ENCODE measurements at places on chromosomes 13 and 19.

GRCh38 chr13:113001241-113002140 is 32.5 kb downstream of the MCF2L start:
- no peaks in the 10 kb centered on the region for H3K4me1 ChIP-seq
- H3K27me3 ChIP-seq = peaks cover 45% of the 10 kb centered on the region
- H3K4me3 ChIP-seq = no peak overlapping the region
- DNase-seq = no peak
- H3K27ac ChIP-seq = no peak overlapping the region
- H3K36me3 ChIP-seq = no peaks in the 10 kb centered on the region

- H3K27me3 ChIP-seq = no peaks in the 10 kb centered on the region
- peaks cover 70% of the 10 kb centered on the region for H3K4me1 ChIP-seq
- no peak overlapping the region for H3K4me3 ChIP-seq
- H3K27ac ChIP-seq = peak overlapping the region; percentile 96
- no peak for DNase-seq
Observed at GRCh38 chr19:2550431-2551171, 74.7 kb downstream of the GADD45B start.

DNA sequence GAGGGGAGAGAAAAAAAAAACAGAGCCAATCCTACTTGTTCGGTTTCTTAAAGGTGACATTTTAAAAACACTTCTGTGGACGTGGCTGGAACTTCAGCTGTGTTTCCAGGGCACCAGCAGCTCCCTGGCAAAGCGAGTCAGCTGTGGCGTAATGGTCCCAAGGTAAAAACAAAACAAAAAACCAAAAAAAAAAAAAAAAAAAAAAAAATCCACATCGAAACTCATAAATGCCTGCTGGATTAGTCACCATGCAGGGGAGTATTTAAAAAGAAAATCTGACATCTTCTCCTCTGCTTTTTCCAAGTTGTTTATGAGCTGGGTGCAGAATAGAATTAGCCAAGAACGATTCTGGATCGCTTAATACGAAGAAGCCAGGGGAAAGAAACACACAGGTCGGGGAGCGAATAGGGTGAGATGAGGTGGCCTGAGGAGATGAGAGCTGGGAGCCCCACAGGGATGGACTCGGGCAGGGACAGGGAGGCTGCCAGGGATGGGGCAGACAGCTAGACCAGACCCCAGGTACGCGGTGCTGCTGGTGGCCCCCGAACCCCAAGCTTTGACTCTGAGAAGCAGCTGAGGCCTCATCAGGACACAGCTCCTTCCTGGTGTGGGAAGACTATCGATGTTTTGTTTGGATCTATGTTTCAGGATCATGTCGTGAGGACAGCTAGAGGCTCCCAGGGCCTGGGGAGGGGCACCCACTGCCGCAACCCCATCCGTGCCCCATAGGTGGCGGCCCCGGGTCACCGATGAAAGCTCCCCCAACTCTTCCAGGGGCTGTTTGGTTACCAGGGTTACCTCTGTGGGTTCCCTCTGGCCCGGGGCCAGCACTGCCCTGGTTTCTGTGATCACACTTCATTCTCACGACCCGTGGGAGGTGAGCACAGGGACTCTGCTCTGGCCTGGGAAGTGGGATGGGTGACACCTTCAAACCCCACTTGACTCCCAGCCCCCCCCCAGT is 3.1 kb upstream of the CTXN1 start:
- peaks cover 50% of the 10 kb centered on the region for H3K36me3 ChIP-seq
- peak; percentile 75 for DNase-seq
- peaks cover 40% of the 10 kb centered on the region for H3K4me1 ChIP-seq
- H3K27ac ChIP-seq = peak overlapping the region; percentile 41

- peaks cover 9% of the 10 kb centered on the region for H3K4me1 ChIP-seq
- no peaks in the 10 kb centered on the region for H3K36me3 ChIP-seq
- H3K27ac ChIP-seq = no peak overlapping the region
- no peak for DNase-seq
- no peak overlapping the region for H3K4me3 ChIP-seq
Observed at GRCh38 chr13:33489563-33489962, 204.0 kb upstream of the STARD13 start.

DNA sequence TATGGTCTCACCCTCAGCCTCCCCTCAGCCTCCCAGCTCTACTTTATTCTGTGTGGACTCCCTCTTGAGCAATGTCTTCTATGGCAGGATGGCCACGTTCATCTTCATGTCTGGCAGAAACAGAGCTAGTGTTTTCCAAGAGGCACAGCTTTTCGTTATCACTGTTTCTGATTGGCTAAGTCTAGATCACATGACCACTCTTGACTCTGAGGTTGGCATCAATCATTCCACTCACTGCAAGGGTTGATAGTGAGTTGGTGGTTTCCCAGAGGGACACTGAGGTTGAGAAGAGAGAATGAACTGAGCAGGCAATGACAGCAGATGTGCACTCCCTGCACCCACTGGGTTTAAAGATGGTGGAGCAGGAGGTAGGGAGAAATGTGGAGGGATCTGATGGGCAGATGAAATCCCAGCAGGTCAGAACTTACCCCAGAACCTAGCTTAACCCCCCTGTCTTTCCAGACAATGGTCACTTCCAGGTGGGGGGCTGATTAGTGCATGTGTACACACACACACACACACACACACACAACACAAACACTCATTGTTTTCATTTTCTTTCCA is 26.3 kb upstream of the UQCRFS1 start:
- H3K4me3 ChIP-seq = no peak overlapping the region
- no peaks in the 10 kb centered on the region for H3K4me1 ChIP-seq
- H3K27ac ChIP-seq = no peak overlapping the region
- DNase-seq = no peak
- H3K36me3 ChIP-seq = no peaks in the 10 kb centered on the region
- no peaks in the 10 kb centered on the region for H3K27me3 ChIP-seq

GRCh38 chr13:31756346-31756745 is 17.0 kb downstream of the RXFP2 start:
- H3K27me3 ChIP-seq = no peaks in the 10 kb centered on the region
- DNase-seq = peak; percentile 36
- no peak overlapping the region for H3K4me3 ChIP-seq
- peak overlapping the region; percentile 46 for H3K27ac ChIP-seq

DNA sequence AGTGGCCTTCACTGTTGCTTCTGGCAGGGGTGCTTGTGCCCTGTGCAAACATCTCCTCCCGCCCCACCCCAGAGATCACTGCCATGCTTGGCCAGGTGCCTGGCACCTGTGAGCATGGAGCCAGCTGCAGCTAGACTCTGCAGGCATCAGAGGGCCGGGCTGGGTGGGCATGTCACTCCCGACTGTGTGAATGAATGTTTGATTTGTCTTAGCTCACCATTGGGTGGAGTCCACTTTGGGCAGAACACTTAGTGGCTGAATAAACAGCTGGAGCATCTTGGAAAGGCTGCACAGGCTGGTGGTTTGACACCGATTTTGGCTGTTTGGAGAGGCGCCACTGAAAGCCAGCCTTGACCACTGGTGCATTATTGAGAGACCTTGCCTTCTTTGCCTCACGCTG is 267.3 kb downstream of the DLEU7 start:
- no peaks in the 10 kb centered on the region for H3K36me3 ChIP-seq
- no peak overlapping the region for H3K27ac ChIP-seq
- H3K4me3 ChIP-seq = no peak overlapping the region
- DNase-seq = no peak
- H3K4me1 ChIP-seq = peaks cover 27% of the 10 kb centered on the region

- peaks cover 56% of the 10 kb centered on the region for H3K36me3 ChIP-seq
- no peaks in the 10 kb centered on the region for H3K27me3 ChIP-seq
- H3K4me3 ChIP-seq = no peak overlapping the region
- H3K4me1 ChIP-seq = no peaks in the 10 kb centered on the region
- no peak overlapping the region for H3K27ac ChIP-seq
Observed at GRCh38 chr19:41872775-41873647, 4.1 kb upstream of the CD79A start.

- no peak overlapping the region for H3K27ac ChIP-seq
- no peak for DNase-seq
- H3K36me3 ChIP-seq = peaks cover 85% of the 10 kb centered on the region
- peaks cover 4% of the 10 kb centered on the region for H3K4me1 ChIP-seq
- no peaks in the 10 kb centered on the region for H3K27me3 ChIP-seq
- no peak overlapping the region for H3K4me3 ChIP-seq
Observed at GRCh38 chr19:19656451-19657396, 6.8 kb downstream of the ATP13A1 start.

DNA sequence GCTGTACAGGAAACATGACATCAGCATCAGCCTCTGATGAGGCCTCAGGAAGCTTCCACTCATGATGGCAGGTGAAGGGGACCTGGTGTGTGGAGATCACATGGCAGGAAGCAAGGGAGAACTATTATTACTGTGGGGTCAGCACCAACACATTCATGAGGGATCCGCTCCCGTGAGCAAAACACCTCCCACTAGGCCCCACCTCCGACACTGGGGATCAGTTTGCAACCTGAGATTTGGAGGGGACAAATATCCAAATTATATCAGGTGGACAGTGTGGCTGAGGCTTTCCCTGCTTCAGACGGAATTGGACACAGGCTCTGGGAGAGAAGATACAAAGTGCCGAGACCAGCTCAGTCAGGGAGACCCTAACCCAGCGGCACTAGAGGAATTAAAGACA is 5.7 kb upstream of the ZNF792 start:
- H3K36me3 ChIP-seq = no peaks in the 10 kb centered on the region
- no peak overlapping the region for H3K4me3 ChIP-seq
- no peak overlapping the region for H3K27ac ChIP-seq
- DNase-seq = no peak
- H3K4me1 ChIP-seq = no peaks in the 10 kb centered on the region

DNA sequence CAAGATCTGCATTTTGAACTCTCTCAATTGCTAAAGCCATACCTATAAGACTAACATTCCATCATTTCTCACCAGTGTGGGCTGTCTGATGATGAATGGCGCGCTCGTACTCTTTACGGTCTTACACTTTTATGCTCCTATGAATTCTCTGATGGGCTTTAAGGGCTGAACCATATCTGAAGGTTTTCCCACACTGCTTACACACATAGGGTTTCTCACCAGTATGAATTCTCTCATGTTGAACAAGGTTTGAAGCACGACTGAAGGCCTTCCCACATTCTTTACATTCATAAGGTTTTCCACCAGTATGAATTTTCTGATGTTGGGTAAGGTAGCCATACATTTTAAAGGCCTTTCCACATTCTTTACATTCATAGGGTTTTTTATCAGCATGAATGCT is 18.8 kb upstream of the ZNF607 start:
- no peaks in the 10 kb centered on the region for H3K27me3 ChIP-seq
- no peak overlapping the region for H3K27ac ChIP-seq

- H3K36me3 ChIP-seq = no peaks in the 10 kb centered on the region
- H3K27me3 ChIP-seq = no peaks in the 10 kb centered on the region
- H3K4me3 ChIP-seq = no peak overlapping the region
- peaks cover 43% of the 10 kb centered on the region for H3K4me1 ChIP-seq
- DNase-seq = no peak
Observed at GRCh38 chr13:106113796-106114195, 421.7 kb downstream of the EFNB2 start.

DNA sequence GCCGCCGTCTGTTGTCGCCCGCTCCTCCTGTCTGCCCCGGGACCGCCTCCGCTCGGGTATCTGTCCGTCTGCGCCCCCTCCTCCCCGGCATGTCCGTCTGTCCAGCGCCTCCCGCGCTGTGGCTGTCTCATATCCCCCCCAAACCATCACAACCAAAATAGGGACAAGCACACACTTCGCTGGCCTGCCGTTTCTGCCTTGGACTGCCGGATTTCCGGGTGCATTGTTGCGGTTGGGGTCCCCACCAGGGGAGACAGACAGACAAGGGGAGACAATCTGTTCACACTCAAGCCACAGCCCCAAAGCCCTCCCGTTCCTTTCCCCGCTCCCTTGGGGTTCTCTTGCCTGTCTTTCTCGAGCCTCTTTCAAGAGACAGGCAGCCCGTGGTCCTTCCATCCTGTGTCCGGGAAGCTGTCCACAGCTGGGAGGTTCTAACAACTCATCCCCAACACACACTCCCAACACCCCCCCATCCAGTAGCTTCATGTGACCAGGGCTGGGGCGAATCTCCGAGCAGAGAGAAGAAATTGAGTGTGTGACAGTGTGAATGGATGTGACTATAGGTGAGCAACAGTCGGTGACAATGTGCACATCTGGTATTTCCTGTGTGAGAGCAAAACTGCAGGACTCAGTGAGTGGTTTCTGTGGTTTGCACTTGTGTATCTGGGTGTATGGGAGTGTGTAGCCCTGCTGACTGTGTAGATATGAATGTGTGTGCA is 16.5 kb upstream of the FOSB start:
- peak; percentile 67 for DNase-seq
- peak overlapping the region; percentile 45 for H3K4me3 ChIP-seq
- no peaks in the 10 kb centered on the region for H3K36me3 ChIP-seq

GRCh38 chr19:47719047-47719859 is 6.0 kb downstream of the EHD2 start:
- H3K4me3 ChIP-seq = no peak overlapping the region
- peak overlapping the region; percentile 59 for H3K27ac ChIP-seq
- H3K36me3 ChIP-seq = peaks cover 76% of the 10 kb centered on the region
